ENCODE measurements at places on chromosomes 4 and X.

DNA sequence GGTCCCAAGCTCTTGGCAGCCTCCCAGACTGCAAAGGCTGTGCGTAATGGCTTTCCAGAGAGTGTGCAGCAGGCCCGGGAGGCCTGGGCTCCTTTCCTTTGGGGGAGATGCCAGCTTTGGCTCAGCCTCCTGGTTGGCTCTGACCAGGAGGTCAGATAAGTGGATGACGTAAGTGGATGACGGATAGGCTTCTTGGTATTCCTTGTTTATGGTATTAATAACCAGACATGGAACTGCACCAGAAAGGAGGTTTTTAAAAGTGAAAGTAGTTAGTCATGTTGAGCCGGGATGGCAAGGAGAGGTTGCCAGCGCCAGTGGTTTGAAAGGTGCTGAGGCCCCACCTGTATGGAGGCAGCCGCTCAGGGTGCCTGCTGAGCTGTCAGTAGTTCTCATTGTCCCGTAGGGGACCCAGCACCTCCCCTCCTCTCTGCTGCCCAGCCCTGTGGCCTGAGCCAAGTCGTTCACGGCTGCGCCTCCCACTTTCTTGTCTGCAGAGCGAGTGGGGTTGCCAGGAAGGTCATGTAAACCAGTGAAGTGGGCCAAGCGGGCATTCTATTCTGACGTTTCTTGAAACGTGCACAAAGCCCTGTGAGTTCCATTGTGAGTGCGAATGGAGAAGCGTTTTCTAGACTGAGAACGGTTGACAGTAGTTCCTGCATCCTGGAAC lies 28.7 kb upstream of the STOX2 start:
- DNase-seq: no peak

DNA sequence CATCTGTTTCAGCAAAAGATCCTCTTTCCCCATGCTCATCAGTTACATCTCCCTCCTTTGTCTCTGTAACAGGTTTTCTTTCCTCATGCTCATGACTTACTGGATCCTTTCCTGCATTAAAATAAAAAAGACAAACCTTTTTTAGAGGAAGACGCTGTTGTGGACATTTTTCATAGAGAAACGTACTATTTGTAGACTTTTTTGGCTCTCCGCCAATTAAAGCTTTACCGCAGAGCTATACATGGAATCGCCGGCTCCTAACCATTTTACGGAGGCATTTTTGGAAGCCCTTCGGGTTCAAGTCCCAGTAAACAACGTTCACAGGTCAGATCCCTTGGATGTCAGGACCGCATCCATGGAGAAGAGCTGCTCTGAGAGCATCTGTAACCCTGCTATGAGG lies 1.3 kb downstream of the FAM9C start:
- DNase-seq: no peak

GRCh38 chrX:71366674-71367256 lies 608 bp downstream of the TAF1 start:
- peak; percentile 21 for DNase-seq

DNA sequence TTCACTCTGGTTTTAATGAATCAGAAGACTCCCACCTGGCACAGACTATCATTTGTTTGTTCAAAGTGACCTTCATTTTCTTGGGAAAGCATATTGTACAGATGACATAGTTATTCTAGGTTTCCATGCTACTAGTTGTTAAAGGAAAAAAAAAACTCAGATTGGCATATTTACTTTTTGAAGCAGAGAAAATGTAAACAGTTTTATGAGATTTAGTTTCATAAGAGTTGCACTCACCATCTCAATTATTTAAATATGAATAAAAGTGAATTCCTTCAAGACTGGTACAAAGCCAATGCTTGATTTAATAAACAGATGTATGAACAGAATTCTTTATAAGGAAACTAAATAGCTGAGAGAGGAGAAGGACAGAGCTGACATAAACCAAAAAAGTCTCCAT lies 280.3 kb upstream of the UGT8 start:
- DNase-seq: no peak

GRCh38 chr4:71941001-71941400 lies 90.8 kb upstream of the NPFFR2 start:
- no peak for DNase-seq

- no peak for DNase-seq
These were observed 29.9 kb upstream of the STS start for GRCh38 chrX:7117587-7117986.

- DNase-seq: no peak
These were observed 928.9 kb downstream of the ARAP2 start for GRCh38 chr4:35315419-35315818.

- peak; percentile 46 for DNase-seq
These were observed 85.5 kb downstream of the STARD8 start for GRCh38 chrX:68732906-68733493.

- DNase-seq: no peak
These were observed 205.8 kb upstream of the SPANXN1 start for GRCh38 chrX:145041486-145041885.

DNA sequence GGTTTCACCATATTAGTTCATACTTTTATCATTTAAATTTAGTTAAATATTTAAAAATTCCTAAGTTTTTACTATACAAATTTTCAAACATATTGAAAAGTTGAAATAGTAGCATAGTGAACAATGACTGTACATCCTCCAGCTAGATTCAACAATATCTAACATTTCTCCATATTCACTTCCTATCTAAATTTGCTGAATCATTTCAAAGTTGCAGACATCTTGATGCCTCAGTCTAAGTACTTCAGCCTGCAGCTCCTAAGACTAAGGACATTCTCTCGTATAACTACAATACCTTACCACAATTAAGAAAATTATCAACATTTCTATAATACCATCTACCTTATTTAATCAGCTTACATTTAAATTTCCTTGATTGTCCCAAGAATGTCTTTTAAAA lies 132.7 kb downstream of the TMEM164 start:
- DNase-seq: no peak

DNA sequence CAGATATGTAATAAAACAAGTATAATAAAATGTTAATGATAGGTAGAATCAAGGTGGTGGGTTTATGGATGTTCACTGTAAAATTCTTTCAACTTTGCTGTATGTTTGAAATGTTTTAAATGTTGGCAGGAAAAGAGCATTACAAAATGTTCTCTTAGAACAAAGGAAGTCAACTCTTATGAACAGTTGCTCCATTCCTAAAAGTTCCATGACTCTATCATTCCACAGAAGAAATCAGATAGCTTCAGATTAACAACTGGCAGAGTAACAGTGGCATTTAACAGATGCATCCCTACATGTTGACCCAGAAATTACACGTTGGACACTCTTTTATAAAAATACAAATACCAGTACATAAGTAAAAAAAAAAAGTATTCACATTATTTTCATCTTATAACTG lies 2023.7 kb downstream of the ARAP2 start:
- DNase-seq: no peak

- DNase-seq: no peak
These were observed 9.2 kb upstream of the ABLIM2 start for GRCh38 chr4:8167815-8168214.

GRCh38 chr4:59537246-59537886 lies 1662.8 kb upstream of the ADGRL3 start:
- DNase-seq: no peak

DNA sequence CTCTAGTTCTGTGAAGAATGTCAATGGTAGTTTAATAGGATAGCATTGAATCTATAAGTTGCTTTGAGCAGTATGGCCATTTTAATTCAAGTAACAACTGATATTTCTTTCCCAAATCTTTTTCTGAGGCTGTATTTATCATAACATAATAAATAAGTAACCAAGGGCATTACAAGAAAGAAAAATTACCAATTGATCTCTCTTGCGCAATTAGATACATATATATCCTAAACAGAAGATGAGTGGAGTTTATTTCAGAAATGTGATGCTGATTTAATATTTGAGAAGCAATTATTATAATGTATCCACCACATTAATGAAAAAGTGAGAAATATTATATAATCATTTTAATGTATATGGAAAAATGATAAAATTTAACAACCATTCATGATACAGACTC lies 802.5 kb upstream of the AGA start:
- DNase-seq: no peak

DNA sequence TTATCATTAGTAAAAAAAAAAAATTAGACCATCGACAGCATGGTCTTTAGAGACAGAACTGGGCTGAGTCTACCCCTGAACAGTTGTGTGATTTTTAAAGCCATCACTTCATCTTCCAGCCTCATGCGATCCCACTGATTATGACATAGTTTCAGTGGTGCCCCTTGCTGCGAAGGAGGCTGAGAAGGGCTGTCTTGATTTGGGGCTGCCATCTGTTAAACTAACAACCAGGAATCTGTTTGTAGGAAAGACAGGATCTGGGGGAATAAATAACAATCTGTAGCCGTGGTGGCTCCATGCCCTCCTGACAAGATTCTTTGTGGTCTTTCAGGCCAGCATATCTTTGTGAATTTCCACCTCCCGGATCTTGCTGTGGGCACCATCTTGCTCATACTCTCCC lies 17.1 kb downstream of the SLC34A2 start:
- DNase-seq: no peak

GRCh38 chr4:48467442-48467841 lies 15.7 kb upstream of the SLC10A4 start:
- no peak for DNase-seq
